Kidney tubule cell (primary cell): ENCODE measurements at places on chromosomes 1 and 21.

DNA sequence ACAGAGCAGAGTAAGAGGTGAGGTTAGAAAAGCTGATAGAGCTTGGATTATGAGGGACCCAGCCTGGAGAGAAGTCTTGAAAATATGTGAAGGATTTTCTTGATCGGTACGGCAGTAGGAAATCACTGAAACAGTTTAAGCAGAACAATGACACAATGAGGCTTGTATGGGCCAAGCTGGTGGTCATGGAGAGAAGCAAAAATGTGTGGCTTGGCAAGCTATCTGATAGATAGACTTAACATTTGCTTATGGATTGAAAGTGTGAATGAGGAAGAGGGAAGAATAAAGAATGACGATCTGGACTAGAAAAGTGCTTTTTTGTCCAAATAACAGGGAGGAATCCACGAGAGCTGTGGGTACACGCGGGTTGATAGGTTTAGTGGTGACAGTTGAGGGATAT lies 15.4 kb upstream of the XPR1 start:
- DNase-seq = no peak

DNA sequence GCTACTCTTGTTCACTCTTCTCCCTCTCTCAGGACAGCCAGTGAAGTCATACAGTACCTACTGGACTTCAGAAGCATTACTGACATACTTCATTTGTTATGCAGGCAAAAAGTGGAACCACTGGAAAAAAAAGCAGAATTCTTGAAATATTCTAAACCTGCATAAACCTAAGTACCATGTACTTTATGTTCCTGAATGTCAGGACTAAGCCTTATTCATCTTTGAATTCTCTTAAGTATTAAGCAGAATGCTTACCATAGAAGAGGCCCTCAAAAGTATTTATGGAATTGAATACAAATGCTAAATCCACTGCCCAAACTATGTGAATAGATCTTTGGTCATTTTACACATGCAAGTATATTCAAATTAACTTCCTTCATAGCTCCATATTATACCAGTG lies 7.8 kb downstream of the PSMB2 start:
- DNase-seq = no peak

- peak; percentile 83 for DNase-seq
Observed at GRCh38 chr1:8015036-8015808, 10.9 kb downstream of the ERRFI1 start.

DNA sequence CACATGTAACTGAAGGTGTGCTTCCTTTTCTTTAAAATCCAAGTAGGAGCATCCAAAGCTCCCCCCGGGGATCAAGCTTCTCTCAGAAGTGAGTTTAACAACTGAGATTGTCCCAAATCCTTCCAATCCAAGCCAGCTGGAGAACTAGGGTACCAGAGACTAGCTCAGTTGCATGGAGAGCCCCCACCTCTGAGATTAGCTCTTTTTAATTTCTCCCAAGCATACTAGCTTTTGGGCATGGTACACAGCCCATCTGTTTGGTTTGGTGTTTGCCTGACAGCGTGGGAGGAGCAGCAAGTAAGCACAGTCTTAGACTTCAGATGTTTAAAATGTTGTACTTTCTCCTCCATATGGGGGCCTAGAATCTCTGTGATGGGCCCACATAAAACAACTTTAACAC lies 142.8 kb downstream of the ASTN1 start:
- no peak for DNase-seq
